ENCODE measurements at places on chromosomes 11 and 22.

DNA sequence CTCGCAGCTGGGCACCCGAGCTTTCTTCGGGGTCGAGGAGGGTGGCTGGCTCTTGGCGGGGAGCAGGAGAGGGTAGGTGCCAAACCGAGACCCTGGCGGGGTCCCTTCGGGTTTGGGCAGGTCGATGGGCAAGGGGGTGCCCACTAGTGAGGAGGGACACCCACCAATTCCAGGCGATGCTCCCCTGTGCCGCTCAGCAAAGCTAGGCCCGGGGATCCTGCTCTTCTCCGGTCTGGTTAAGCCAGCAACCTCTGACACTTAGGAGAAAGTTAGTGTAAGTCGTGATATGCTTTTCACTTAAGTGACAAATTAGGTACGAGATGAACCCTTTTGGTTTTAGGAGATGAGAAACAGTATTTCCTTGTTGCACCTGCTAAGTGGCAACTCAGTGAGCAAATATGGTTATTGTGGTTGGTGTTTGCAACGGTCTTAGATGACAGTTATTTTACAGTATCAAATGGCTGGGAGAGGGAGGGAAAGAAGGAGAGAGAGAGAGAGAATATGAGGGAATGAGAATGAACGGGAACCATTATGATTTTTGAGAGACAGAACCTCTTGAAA, 565 bp downstream of the NUCB2 start:
- DNase-seq = peak; percentile 56

DNA sequence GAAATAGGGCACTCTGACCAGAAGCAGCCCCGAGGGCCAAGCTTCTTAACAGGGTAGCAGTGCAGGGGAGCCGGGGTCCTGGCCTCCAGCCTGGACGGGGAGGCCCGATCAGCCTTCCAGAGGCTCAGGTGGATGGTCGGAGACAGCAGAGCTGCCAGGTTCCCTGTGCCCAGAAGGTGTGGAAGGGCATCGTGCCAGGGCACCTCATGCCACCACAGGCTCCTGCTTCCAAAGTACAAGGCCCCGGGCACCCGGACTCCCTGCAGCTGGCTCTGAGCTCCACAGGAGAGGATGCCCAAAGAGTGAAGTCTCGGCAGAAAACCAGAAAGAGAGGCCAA, 14.3 kb downstream of the EHD1 start:
- DNase-seq = no peak

- no peak for DNase-seq
These were observed 516.9 kb upstream of the LARGE1 start for GRCh38 chr22:34437140-34437539.

DNA sequence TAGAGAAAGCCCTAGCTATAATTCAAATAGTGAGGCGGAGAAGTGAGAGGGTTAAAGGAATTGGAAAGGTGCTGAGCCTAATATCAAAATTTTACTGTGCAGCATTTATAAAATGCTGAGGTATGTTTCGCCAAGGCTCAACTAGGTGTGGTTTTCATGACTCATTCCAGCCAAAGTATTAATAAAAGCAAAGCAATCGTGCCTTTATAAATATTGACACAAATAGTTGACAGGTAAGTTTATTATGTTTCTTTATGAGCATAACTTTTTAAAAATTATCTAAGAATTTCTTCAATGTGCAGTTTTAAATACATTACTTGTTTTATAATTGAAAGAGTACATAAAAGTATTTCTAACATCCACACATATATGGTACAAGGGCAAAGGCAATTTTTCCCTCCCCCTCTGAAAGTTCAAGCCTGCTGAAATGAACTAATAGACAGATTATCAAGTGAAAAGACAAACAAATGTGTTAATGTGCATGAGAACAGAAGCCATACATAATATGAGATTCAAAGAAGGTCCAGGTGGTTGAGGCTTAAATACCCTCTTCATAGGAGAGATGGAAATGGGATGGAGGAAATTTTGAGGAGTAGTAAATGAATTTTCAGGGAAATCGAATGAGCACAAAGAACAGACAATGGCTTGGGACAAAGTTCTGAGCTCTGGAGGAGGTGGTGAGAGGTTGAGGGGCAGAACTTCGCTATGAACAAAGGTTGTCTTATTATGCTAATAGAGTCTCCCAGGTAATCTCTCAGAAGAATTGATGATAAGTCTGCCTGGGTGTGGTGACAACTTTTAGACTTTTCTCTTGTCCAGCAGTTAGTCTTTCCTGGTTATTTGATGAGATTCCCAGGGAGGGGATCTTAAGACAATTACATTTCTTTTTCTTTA, 326.5 kb downstream of the BUD13 start:
- no peak for DNase-seq

DNA sequence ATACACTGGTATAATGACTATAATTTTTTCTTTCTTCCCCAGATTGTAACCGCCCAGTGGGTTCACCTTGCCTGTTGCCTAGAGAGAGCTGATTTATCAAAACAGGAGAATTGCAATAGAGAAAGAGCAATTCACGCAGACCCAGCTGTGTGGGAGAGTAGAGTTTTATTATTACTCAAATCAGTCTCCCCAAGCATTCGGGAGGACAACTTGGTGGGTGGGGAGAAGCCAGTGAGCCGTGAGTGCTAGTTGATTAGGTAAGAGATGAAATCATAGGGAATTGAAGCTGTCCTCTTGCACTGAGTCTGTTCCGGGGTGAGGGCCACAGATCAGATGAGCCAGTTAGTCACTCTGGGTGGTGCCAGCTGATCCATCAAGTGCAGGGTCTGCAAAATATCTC, 73.2 kb downstream of the SLC35F2 start:
- no peak for DNase-seq

DNA sequence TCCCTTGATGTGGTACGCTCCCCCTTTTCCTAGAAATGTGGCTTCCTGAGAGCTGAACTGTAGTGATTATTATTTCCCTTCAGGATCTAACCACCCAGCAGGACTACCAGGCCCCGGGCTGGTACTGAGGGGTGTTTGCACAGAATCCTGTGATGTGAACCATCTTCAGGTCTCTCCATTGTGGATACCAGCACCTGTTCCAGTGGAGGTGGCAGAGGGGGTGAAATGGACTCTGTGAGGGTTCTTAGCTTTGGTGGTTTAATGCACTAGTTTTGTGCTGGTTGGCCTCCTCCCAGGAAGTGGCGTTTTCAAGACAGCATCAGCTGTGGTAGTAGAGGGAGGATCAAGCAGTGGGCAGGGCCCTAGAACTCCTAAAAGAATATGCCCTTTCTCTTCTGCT, 18.6 kb downstream of the C11orf91 start:
- DNase-seq = no peak

- no peak for DNase-seq
These were observed 117.0 kb downstream of the SEZ6L start for GRCh38 chr22:26286091-26286820.

GRCh38 chr22:50238755-50239154, 6.1 kb downstream of the TUBGCP6 start:
- no peak for DNase-seq

DNA sequence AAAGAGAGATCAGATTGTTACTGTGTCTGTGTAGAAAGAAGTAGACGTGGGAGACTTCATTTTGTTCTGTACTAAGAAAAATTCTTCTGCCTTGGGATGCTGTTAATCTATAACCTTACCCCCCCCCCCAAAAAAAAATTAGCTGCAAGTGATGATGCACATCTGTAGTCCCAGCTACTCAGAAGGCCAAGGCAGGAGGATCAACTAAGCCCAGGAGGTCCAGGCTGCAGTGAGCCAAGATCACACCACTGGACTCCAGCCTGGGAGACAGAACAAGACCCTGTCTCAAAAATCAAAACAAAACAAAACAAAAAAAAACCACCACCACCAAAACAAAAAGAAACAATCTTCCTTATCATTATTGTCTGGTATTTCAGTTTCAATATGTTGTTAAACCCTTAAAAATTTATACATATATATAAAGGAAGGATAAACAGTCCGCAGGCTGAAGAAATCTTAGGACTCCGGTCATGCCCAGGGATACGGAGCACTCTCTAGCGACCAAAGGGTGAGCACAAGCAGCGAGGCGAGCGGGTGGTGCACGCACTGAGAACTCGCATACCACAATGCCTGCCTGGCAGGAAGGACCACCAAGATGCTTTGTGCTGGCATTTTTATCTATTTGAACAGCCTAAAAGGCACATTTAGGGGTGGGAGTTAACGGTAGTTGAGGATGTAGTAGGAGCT, 6.4 kb downstream of the POLDIP3 start:
- no peak for DNase-seq

- no peak for DNase-seq
These were observed 79.3 kb downstream of the MYEOV start for GRCh38 chr11:69373251-69373635.

- DNase-seq = no peak
These were observed 311.4 kb downstream of the DYNC2H1 start for GRCh38 chr11:103420593-103420992.

DNA sequence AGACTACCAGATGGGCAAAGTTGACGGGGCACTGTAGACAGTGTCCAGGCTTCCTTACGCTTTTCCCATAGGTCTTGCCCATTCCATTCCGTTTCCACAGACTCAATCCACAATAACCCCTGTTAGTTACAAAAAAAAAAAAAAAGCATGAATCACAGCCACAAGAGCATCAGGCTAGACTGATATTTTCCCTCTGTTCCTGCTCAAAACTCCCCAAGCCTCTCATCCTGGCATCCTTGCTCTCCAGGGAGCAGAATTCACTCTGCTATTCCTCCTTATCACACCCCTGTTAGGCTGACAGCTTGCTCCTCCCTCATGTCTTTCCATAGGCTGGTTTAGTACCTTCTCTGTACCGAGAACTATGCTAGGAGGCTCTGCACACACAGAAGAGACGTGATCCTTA, 42.2 kb downstream of the TMEM123 start:
- DNase-seq = no peak

- no peak for DNase-seq
These were observed 35.3 kb upstream of the HORMAD2 start for GRCh38 chr22:30044881-30045493.

- no peak for DNase-seq
These were observed 298.3 kb downstream of the NTM start for GRCh38 chr11:131668500-131669400.

DNA sequence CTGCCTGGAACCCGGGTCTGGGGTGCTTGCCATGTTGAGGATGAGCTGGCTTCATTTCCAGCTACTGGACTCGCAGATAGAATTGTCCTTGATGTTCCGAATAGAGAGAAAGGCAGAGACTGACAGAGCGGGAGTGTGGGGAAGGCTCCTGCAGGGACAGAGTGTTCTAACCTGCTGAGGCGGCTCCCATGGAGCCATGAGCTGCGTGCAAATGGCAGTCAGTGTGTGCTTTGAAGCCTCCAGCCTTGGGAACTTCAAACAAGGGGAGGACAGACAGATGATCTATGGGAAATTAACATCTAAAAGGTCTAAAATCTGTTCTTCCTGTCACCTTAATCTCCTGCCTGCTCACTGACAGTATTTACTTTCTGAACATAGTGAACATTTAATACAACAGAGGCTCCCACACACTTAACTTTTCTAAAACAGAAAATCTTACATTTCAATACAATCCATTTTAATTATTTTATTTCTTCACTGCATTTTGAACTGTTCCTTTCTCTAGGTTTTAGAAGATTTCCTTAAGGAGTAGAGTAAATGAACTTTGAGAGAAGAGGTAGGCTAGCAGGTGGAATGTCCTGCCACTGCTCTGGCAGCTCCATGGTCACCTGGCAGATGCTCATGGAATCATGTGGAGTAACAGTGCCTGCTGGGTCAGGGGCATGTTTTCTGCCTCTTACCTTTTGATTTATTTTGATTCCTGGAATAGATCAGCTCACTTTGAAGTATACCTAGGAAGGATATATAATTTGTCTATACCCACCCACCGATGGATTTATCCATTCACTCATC, 481.7 kb downstream of the NTM start:
- no peak for DNase-seq

GRCh38 chr22:49966774-49967705, 6.5 kb downstream of the PIM3 start:
- no peak for DNase-seq

DNA sequence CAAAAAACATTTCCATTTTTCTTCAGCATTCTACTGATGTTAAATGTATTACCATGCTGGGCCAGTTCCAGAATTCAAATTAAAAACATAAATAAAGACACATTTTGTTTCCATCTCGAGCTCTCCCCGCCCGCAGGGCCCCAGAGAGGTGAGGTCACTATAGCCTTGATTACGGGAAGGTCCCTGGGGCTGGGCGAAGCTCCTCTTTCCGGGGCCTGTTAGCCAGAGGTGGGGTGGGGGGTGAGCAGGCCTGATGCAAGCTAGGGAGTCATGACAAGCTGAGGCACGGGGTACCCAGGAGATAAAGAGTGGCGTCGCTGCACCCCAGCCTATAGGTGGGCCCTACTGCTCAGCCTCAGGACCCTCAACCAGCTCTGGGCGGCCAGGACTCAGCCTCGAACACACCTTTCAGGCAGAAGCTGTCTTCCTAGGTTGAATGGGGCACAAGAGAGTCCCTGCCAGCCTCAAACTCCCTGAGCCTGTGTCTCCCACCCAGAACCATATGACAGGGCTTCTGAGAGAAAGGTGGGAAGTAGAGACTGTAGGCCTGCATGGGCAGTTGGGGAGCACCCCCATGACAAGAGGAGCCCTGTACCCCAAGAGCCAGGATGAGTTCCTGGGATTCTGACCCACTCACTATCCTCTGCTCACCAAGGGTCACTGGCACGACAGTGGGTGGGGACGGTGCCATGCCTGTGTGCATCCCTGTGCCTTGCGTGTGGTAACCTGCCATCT, 34.8 kb downstream of the KCNQ1OT1 start:
- no peak for DNase-seq

GRCh38 chr11:38252620-38253019, 1654.6 kb upstream of the RAG2 start:
- DNase-seq = no peak

GRCh38 chr22:25884121-25884520, 142.1 kb downstream of the MYO18B start:
- DNase-seq = no peak
